ENCODE measurements at places on chromosomes 4 and X.

GRCh38 chr4:56217343-56217890 is 169.9 kb downstream of the AASDH start:
- no peak for DNase-seq

GRCh38 chr4:1285151-1285789 is 4.4 kb upstream of the MAEA start:
- no peak for DNase-seq

GRCh38 chr4:31104043-31104442 is 383.9 kb downstream of the PCDH7 start:
- no peak for DNase-seq

GRCh38 chrX:38935561-38935960 is 134.3 kb downstream of the MID1IP1 start:
- DNase-seq, result no peak

GRCh38 chr4:105399532-105400161 is 74.2 kb downstream of the PPA2 start:
- DNase-seq, result no peak

DNA sequence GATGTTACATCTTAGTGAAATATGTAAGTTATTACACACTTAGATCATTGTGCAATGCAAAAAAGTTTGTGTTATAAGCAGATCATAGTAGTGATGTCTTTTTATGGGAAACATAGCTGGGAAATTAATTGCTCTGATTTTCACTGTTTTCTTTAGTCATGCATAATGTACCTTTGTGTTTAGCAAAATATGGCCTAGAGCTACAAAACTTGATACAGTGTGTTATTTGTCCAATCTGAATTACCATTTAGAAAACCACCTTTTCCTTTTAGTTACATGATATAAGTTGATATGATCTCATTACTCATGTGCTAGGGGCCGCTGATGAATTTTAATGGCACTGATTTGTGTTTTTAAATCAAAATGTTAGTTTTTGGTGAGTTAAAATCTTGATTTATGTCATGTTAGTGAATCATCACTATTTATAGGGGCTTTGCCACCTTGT is 2.0 kb downstream of the BMPR1B start:
- no peak for DNase-seq

GRCh38 chrX:13894888-13895565 is 78.1 kb upstream of the GPM6B start:
- DNase-seq, result no peak

GRCh38 chr4:187714957-187715356 is 280.6 kb upstream of the ZFP42 start:
- DNase-seq, result no peak

- no peak for DNase-seq
Observed at GRCh38 chrX:84182516-84182915, 5.5 kb downstream of the RPS6KA6 start.

- DNase-seq, result no peak
Observed at GRCh38 chrX:105463473-105463872, 243.0 kb upstream of the TEX13A start.

DNA sequence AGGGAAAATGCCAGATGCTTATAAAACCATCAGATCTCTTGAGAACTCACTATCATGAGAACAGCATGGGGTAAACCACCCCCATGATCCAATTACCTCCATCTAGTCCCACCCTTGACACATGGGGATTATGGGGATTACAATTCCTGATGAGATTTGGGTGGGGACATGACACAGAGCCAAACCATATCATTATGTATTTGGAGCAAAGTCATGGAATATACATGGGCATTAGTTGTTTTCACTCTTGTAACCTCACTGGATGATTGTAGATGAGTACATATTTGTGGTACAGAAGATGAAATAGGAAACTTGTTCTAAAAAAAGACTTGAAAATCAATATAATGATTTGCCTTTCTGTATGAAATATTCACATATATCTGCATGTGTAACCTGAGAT is 674.5 kb upstream of the BOD1L1 start:
- DNase-seq, result no peak

DNA sequence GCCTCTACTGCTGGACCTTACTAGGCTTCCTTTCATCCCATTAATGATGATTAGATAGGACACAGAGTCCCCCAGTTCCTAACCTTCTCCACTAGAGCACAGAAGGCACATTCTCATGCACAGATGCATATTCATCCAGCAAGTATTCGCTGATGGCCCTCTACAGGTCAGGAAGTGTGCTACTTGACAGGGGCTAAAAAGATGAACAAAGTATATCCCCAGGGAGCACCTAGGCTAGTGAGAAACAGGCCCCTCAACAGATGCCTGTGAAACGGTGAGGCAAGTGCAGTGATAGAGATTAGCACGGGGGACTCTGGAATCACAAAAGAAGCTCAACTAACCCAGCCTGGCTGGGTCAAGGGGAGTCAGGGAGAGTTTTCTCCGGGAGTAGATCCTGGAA is 95.8 kb downstream of the MGST2 start:
- no peak for DNase-seq

- DNase-seq, result no peak
Observed at GRCh38 chr4:2939383-2940243, 23.6 kb downstream of the NOP14 start.

DNA sequence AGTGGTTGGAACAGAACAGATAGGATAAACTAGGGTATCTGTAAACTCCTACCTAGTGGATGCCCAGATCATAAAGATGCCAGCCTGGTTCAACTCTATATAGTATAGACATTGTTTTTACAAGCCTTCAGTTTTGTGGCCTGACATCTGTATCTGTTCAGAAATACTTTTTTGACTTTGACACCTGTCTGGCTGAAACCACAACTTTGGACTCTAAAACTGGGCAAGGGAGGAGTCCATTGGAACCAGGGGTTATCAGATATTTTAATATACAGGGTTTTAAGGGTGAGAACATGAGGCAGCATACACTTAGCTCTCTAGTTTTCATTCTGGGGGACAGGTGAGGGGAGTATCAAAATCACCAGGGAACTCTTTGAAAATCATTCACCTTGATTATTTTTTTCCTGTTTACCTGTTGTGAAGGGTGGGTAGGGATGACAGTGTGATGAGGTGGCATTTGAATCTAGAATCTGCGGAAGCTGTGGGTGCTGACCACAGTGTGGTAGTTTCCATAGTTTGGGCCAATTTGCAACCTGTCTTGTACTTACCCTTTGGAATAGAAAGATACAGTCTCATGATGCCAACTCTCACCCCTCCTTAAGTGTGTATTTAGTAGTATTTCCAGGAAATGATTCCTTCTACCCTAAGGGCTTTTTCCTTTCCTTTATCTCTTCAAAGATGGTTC is 20.6 kb downstream of the GAB1 start:
- no peak for DNase-seq

DNA sequence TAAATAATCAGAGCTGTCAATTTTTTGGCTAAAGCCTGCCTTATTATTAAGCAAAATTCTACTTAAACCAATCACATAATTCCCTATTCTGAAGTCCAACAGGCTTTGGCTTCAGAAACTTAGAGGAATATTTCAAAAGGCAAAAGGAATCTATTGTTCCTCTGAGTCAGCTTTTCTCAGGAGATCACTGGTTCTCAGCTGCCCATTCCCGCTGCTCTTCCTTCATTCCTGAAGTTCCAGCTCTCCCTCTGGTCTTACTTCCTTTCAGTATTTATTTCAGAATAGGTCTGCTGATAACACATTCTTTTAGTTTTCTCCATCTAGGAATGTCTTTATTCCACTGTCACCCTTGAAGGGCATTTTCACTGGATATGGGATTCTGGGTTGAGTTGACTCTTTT is 133.7 kb downstream of the SOWAHB start:
- DNase-seq, result no peak

GRCh38 chrX:120668357-120668756 is 38.5 kb upstream of the C1GALT1C1 start:
- DNase-seq, result no peak

- DNase-seq, result no peak
Observed at GRCh38 chrX:154093965-154094364, 3.6 kb downstream of the MECP2 start.

- DNase-seq, result no peak
Observed at GRCh38 chr4:7395645-7396044, 39.1 kb downstream of the PSAPL1 start.

DNA sequence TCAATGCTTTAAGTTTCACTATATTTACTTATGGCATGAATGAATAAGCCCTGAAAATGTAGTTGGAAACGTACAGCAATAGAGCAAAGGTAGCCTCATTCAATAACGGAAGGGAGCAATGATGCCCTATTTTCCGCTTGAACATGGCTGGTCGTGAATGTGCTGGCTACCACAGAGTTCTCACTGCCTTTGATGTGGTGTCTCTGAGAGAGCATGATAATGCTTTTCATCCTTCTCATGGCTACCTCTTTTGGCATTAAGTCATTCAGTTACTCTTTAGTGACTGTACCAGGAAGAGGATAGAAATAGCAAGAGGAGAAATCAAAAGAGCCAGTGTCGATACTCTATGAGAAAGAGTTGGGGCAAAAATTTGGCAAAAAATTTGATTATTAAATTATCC is 308.0 kb downstream of the PPP3CA start:
- no peak for DNase-seq

- no peak for DNase-seq
Observed at GRCh38 chrX:150365051-150365989, 2.2 kb downstream of the MAMLD1 start.

- no peak for DNase-seq
Observed at GRCh38 chr4:105956569-105956968, 61.3 kb downstream of the NPNT start.

DNA sequence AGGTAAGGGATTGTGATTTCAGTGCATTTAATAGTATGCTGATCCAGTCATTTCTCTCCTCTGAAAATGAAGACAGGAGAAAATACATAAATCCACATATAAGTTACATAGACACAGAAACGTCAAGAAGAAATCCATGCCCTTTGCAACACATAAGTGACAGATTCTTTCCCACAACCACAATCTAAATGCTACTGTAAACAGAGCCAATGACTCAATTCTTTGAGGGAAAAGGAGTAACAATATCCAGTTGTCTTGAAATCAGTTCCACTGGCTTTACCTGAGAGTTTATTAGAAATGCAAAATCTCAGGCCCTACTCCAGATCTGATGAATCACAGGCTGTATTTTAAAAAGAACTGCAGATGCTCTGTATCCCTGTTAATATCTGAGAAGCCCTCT is 66.4 kb downstream of the ARAP2 start:
- no peak for DNase-seq

- DNase-seq, result no peak
Observed at GRCh38 chr4:52248820-52249219, 197.7 kb downstream of the SPATA18 start.

- DNase-seq, result peak; percentile 8
Observed at GRCh38 chr4:137125011-137125410, 407.3 kb downstream of the PCDH18 start.

DNA sequence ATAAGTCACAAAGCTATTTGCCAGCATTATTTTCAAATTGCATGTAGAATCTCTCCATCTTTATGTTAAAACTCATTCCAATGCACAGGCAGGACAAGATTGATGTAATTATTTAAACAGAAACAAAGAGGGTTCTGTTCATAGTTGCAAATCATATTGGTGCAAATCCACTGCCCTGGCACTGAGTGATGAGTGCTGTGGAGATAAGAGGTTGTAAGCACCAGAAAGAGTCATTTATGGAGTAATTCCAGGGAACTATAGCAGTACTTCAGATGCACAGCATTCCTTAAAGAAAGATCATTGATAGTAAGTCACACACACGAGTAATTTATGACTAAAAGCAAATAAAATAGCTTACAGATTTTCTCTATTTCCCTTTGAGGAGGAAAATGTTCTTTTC is 337.7 kb upstream of the CTSO start:
- DNase-seq, result no peak

DNA sequence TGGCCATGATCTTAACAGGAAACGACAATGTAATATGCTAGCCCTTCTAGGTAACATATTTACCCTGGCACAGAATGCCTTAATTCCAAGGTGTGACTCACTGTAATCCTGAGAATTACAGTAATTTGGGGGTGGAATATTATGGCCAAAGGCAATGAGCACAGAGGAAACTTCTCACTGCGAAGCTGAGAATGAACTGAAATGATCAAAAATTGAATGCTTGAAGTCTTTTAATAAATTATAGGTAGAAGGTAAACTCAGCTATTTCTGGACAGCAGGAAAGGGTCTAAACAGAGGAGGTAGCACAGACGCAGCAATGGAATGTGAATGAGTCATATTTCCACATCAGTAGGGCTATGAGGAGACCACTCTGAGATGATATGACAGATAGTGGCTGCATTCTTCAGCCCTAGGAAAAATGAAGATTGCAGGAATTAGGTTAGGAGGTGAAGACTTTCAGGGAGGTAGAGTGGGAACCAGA is 312.6 kb downstream of the PACRGL start:
- DNase-seq, result no peak

GRCh38 chr4:80073473-80074008 is 512 bp upstream of the ANTXR2 start:
- DNase-seq, result no peak

GRCh38 chrX:19799319-19800182 is 87.8 kb downstream of the SH3KBP1 start:
- no peak for DNase-seq

DNA sequence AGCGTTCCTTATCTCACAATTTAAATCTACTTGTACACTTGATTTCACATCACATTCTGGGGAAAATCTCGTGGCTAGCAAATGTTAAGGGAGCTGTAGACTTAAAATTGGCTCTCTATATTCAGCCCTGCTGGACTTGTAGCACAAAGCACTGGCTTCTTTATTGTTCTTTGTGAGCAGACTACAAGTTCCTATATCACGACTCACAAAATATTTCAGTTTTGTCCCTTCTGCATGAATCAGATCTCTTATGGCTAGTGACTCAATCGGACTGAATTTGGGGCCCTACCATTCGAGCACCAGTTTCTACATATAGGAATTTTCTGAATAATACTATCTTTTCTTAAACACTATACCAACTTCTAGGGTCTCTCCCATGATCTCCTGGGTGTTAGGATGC is 390.1 kb downstream of the ADAM29 start:
- no peak for DNase-seq

- DNase-seq, result no peak
Observed at GRCh38 chr4:95027905-95028618, 270.3 kb downstream of the BMPR1B start.

DNA sequence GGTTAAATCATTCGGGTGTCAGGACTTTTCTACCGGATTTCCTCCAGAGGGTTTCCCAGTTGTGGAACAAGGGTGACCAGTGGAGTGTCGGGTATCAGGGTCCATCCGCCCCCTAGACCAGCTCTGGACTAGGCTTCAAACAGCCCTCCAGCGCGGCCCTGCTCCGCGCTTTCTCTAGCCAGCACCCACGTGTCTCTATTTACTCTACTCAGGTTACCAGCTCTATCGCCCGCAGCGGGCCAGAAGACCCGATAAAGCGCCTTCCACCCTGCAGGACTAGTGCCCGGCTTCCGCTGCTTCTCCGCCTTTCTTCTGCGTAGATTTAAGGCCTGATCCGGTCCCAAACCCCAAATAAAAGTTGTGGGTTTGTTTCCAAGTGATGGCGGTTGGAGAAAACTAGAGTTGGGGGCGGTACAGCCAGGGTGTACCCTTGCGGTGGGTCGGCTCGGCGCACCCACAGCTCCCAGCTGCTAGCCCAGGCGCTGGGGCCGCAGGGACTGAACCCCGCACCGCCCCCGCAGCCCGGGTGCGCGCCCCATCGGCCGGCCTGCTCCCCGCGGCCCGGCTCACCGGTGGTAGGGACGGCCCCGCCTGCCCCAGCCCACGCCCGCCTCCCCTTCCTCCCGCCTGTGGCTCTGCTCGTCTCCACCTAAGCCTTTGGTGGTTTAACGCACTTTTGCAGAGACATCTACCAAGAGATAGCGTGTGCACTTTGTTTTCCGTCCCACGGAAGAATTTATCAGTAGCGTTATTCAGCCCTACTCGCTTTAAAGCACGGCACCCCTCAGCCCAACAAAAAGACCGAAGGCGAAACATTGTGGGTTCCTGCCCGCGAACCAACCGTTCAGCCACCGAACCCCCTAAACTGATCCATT is 2.1 kb downstream of the LEF1 start:
- no peak for DNase-seq

GRCh38 chr4:138507522-138507921 is 265.4 kb upstream of the SLC7A11 start:
- DNase-seq, result no peak
